ENCODE measurements at places on chromosomes 12 and 14.

DNA sequence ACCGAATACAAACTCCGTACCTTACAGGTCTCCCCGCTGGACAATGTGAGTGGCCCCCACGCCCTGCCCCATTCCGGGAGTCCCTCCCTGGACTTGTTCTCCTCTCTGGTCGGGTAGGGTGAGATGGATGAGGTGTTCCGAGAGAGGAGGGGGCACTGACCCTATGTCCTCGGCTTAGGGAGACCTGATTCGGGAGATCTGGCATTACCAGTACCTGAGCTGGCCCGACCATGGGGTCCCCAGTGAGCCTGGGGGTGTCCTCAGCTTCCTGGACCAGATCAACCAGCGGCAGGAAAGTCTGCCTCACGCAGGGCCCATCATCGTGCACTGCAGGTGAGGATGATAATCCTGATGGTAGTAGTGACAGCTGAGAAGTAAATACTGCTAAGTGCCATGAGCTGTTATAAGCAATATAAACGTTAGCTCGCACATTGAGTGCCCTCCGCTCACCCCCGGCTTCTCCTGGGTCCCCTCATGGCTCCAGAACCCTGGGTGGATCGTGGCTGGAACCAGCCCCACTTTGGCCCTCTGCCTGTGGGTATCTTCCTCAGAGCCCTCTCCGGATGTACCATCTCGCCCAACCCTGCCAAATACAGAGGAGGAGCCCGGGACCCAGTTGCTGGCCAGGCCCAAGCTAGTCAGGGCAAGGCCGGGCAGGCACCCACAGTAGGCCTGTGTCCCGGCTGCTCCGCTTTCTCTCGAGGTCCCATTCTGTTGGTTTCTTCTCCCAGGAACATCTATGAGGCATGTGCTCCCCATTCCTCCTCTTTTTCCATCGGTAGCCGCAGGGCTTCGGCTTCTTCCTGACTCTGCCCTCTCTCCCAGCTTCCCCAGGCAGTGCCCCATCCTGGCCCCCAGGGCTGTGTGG, 6.8 kb downstream of the PTPN6 start:
- DNase-seq, result no peak

GRCh38 chr12:66319266-66319954, 17.1 kb downstream of the HELB start:
- DNase-seq, result no peak

DNA sequence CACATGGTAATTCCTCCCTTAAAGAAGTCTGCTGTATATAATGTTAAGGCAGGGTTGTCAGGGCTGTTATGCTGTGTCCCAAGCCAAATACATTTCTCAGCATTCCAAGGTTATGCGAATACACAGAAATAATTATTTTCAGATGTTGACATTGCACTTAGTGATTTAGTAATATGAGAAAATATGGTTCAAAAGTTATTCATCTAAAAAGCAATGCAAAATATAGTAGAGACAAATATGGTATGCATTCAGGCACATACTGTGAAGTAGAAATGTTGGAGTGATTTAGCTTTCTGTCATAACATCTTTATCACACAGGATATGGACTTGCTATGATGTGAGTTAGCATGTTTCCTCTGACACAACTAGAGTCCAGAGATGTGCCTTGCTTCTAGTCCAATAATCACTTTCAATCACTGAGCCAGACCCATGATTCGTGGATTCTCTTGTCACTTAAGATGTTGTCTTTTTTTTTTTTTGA, 70.0 kb downstream of the PDE3A start:
- DNase-seq, result no peak

DNA sequence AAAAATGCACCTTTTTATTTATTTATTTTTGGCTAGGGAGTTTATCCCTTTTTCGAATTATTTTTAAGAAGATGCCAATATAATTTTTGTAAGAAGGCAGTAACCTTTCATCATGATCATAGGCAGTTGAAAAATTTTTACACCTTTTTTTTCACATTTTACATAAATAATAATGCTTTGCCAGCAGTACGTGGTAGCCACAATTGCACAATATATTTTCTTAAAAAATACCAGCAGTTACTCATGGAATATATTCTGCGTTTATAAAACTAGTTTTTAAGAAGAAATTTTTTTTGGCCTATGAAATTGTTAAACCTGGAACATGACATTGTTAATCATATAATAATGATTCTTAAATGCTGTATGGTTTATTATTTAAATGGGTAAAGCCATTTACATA, 14.9 kb upstream of the SNAPC1 start:
- DNase-seq, result no peak

GRCh38 chr12:115245020-115245419, 561.0 kb upstream of the TBX3 start:
- no peak for DNase-seq

GRCh38 chr12:128807161-128807724, 16.5 kb downstream of the SLC15A4 start:
- DNase-seq, result no peak

DNA sequence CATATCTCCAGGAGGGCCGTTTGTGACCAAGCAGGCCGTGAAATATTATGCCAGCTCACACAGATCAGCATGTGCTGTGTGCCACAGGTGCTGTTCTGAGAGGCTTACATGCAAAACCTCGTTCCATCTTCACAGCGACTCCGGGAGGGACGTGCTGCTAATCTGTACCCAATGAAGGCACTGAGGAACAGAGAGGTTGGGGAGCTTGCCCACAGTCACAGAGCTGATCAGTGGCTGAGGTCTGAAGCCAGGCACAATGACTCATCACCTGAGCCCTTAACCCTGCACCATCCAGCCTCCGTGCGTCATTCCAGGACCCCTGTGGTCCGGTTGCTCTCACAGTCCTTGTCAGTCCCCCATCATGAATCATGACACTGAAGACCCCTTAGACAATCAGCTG, 66.7 kb downstream of the SLC6A12 start:
- DNase-seq, result no peak
